ENCODE measurements at places on chromosomes 11 and 22. TPM values are rescaled to one million over a fixed set of nuclear protein-coding genes. Genes with fewer than 3 reads are reported as not detected.

Gene P4HA3
- 3.0 TPM for total RNA-seq

DNA sequence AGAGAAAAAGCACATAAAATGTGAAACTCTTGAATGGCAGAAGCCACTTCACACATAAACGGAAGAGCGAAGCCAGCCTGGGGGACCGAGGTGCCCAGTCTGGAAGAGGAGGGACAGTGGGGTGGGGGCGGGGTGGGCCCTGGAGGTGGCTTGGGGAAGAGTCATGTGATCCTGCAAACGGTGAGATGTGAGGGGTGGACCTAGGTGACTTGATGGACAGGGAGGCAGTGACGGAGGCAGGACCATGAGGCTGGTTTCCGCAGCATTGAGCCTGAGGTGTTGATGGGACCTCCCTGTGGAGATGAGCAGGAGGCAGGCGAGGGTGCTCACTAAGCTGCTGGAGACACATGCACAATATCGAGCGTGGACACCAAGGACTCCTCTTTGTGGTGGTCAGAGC lies 16.8 kb downstream of the ZDHHC24 start:
- no peak overlapping the region for H3K27ac ChIP-seq
- H3K4me3 ChIP-seq, result no peak overlapping the region
- H3K36me3 ChIP-seq, result peaks cover 57% of the 10 kb centered on the region
- H3K27me3 ChIP-seq, result no peaks in the 10 kb centered on the region

- no peak overlapping the region for H3K4me3 ChIP-seq
- H3K36me3 ChIP-seq, result peaks cover 24% of the 10 kb centered on the region
- no peak overlapping the region for H3K27ac ChIP-seq
- no peaks in the 10 kb centered on the region for H3K4me1 ChIP-seq
- no peaks in the 10 kb centered on the region for H3K27me3 ChIP-seq
Observed at GRCh38 chr11:32960553-32961164, 55.0 kb upstream of the DEPDC7 start.

Gene OR51B2
- 0.09 TPM for total RNA-seq

GRCh38 chr11:57713835-57714234 lies 1.4 kb downstream of the TMX2 start:
- peaks cover 12% of the 10 kb centered on the region for H3K36me3 ChIP-seq
- no peaks in the 10 kb centered on the region for H3K27me3 ChIP-seq
- DNase-seq, result no peak
- H3K4me1 ChIP-seq, result peaks cover 16% of the 10 kb centered on the region

GRCh38 chr11:36385121-36385970 lies 89.3 kb downstream of the PRR5L start:
- H3K27me3 ChIP-seq, result no peaks in the 10 kb centered on the region
- H3K4me1 ChIP-seq, result peaks cover 12% of the 10 kb centered on the region
- H3K27ac ChIP-seq, result no peak overlapping the region

DNA sequence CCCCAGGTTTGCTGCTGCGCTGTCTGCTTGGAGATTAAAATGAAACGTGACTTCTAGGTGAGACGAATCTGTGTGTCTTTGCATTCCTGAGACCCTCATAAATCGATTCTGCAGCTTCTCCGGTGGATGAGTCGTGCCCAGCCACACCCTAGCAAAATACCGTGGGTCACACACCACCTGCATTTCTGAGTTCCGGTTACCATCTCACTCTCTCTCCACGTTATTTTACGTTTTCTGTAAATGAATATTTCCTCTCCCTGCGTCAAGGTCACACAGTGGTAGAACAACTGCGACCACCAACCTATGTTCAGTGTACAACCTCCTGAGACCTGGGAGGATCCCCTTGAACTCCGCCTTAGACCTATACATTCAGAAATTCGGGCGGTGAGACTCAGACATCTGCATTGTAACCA lies 1.1 kb downstream of the YWHAH start:
- no peaks in the 10 kb centered on the region for H3K27me3 ChIP-seq
- H3K36me3 ChIP-seq, result peaks cover 12% of the 10 kb centered on the region
- H3K4me3 ChIP-seq, result peak overlapping the region; percentile 89
- H3K4me1 ChIP-seq, result peaks cover 26% of the 10 kb centered on the region
